Foreskin fibroblast (primary cell): ENCODE measurements at places on chromosomes 6 and 20.

DNA sequence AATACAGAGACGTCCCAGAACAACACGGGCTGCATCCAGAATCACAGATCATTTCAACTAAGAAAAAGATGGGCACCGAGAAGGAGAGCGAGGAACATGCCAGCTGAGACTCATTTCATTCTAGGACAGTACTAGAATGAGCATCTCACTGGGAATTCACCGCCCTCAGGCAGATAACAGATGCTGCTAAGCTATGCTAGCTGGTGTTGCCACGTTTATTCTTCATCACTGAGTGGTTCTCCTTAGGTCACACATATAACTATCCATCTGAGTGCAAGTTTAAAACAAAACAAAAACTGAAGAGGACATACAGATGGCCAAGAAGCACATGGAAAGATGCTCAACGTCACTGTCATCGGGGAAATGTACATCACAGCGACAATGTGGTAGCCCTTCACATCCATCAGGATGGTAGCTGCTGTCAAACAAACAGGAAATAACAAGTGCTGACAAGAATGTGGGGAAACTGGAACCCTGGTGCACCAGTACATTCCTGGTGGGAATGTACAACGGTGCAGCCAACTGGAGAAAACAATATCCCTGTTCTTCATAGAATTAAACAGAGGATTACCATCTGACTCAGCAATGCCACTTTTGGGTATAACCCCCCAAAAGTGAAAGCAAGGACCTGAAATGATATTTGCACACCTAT, 97.6 kb downstream of the SLC22A23 start:
- DNase-seq = no peak

DNA sequence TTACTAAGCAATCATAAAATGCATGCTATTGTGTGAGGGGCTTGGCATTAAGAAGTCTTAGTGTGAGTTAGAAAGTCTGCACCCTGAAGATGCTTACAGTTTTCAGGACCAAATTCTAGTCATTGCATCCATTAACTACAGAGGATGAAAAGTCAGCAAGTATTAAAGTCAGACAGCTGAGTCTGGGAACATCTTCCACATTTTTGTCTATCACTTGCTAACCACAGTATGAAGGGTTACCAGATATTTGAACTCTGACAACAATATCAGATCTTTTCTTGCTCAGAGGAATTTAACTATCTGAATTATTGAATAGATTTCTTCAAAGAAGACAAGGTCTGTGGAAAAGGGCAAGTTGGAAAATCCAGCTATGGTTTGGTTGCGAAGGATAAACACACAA, 264.4 kb downstream of the BTBD9 start:
- DNase-seq = no peak

DNA sequence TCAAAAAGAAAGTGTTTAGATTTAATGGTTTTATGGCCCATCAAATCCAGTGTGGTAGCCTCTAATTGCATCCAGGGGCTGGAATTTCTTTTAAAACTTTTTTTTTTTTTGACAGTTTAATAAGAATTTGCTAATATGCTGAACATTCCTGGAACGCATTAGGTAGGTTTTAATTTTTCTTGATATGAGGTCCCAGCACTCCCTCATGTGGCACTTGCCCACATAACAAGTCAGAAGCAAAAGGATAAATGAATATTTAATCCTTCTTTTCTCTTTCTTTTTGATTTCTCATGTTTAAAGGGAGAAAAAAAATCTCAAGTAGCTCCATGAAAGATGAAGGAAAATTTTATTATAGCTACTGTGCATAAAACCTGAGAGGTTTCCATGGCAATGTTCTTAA, 13.5 kb downstream of the HAO1 start:
- peak; percentile 42 for DNase-seq

DNA sequence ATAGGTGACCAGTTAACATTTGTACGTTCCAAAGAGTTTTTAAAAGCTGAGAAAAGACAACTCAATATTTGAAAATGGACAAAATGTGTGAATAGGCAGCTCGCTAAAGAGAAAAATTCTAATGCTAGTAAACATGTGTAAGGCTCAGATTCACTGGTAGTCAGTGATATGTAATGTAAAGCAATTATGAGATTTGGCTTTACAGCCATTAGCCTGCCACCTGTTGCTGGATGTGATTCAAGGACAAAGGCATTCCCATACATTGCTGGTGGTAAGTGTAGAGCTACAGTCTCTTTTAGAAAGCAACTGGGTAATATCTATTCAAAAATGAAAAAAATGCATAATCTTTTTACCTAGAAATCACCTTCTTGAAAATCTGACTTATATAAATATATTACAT, 114.3 kb downstream of the COL19A1 start:
- DNase-seq = no peak

DNA sequence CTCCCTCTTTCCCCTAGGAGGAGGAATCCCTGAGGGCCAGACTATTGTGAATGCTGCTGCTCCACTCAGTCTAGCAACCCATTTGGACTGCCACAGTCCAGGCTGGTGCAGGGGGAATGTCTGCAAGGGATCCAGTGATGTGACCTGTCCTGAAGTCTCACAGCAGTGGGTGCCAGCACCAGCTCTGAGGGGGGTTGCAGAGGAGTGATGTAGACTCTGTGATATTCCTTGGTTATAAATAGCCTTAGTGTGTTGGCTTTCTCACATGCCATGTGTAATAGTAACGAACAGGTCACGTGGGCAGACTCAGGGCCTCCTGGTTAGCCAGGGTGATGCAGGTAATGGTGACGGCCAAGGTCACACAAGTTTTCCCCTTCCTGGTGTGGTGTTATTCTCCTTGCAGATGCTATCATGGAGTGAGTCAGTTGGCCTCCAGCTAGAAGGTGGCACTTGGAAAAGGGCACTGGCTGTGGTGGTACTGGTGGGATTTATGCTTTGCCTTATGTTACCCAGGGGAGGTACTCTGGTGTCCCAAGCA, 404.4 kb downstream of the UTRN start:
- no peak for DNase-seq

GRCh38 chr6:21733311-21733710, 139.8 kb downstream of the SOX4 start:
- DNase-seq = no peak

- DNase-seq = no peak
These were observed 31.4 kb downstream of the PTPN1 start for GRCh38 chr20:50541606-50542041.

DNA sequence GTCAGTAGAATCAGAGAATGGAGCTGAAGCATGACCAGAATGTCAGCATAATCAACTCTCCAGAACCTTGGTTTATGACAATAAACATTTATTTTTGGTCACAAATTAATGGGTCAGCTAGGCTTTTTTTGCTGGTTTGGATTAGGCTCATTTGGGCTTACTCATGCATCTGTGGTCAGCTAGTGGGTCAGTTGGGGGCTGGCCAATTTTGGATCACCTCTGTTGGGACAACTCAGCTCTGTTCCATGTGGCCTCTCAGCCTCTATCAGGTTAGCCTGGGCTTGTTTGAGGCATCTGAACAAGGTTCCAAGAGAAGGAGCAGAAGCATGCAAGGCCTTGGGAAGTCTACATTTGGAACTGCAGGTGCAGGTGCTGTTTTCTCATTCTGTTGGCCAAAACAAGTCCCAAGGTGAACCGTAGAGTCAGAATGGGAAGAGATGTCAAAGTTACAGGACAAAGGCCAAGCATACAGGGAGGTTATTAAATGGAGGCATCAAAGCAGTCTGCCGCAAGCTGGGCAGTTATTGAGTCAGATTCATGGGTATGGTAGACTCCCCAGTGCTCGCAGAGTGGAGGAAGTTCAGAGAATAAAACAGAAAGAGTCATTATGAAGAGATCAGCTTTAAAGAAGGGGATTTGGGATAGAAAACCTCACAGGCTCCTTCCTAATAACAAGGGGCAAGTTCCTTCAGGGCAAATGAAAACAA, 173.0 kb downstream of the PLCB4 start:
- DNase-seq = peak; percentile 65

DNA sequence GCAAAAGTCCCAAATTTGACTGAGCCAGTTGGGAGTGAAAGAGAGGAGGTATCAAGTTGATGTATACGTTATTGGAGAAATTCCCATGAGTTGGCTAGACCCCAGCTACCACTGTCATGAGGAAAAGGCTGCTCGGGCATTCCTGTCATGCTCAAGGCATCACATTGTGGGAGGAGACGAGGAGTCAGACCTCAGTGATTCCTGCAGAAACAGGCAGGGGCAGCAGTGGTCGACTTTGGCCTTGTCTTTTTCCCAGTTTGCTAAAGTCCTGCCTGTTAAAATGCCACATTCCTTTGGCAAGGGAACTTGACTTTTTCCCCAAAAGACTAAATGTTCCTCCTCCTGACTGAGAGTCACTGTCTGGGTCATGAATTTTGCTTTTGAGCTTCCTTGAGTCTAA, 295.5 kb upstream of the HS3ST5 start:
- peak; percentile 3 for DNase-seq

- no peak for DNase-seq
These were observed 12.7 kb downstream of the PBOV1 start for GRCh38 chr6:138205437-138206094.

GRCh38 chr6:159357211-159357915, 188.2 kb downstream of the FNDC1 start:
- DNase-seq = no peak

DNA sequence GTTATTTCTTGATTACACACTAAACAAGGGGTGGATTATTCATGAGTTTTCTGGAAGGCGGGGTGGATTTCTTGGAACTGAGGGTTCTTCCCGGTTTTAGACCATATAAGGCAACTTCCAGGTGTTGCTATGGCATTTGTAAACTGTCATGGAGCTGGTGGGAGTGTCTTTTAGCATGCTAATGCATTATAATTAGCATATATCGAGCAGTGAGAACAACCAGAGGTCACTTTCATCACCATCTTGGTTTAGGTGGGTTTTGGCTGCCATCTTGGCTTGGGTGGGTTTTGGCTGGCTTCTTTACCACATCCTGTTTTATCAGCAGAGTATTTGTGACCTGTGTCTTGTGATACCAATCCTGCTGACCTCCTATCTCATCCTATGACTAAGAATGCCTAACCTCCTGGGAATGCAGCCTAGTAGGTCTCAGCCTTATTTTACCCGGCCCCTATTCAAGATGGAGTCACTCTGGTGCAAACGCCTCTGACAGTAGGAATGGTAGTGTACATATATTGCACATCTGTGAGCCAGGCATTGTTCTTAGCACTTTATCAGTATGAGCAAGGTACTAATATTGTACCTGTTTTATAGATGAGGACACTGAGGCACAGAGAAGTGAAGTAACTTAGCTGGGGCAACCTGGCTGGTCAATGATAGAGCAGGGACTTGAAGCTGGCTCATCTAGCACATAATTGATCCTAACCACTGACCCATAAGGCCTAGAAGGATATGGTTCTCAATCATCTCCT, 203.7 kb downstream of the NFATC2 start:
- DNase-seq = no peak

- DNase-seq = peak; percentile 76
These were observed 38.1 kb downstream of the TBPL1 start for GRCh38 chr6:133991096-133991593.

- no peak for DNase-seq
These were observed 29.6 kb downstream of the BACH2 start for GRCh38 chr6:90266905-90267621.
